ENCODE measurements at places on chromosomes 5 and 9.

DNA sequence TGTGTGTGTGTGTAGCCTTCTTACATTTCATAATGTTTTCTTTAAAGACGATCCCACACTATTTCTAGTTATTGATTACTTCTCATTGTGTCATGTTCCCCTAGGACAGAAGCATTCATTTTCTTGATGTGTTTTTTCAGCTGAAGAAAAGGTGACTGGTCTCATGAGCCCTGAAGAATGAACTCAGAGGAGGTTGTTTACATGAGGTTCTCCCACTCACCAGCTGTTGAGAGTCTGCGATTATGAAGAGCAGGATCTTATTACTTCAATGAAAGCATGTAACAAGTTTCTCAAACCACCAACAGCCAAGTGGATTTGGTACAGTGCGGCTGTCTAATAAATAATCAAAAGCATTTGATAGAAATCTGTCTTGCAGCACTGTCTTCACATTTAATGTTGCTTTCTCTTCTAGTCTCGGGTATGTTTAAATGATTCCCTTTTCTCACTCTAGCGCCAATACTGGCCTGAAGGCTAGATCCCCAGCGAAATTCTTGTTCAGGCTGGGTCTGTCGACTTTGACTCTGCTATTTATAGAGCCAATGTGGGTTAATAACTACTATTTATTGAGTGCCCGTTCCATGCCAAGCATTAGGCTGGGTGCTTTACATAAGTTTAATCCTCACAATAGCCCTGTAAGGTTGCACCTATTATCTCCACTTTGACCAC, 9.6 kb upstream of the FSD1L start:
- no peak for DNase-seq

- DNase-seq = no peak
Observed at GRCh38 chr9:2461892-2462291, 159.7 kb upstream of the VLDLR start.

DNA sequence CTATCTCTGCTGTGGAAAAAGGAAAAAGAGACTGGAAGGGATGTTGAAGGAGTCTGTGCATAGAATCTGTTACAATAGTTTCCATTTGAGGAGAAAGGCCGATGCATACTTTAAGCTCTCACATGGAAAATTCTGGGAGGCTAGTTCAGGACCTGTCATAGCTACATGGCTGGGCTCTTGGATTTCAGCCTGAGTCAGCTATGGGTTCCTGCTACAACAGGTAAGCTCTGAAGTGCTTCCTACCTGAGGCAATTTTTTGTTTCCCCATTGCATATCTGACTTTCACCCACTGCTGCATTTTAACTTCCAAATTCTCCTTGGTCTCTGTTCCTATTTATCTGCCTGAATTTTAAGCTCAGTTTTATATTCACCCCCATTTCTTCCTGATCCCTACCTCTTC, 310.7 kb downstream of the RAB3C start:
- DNase-seq = no peak

DNA sequence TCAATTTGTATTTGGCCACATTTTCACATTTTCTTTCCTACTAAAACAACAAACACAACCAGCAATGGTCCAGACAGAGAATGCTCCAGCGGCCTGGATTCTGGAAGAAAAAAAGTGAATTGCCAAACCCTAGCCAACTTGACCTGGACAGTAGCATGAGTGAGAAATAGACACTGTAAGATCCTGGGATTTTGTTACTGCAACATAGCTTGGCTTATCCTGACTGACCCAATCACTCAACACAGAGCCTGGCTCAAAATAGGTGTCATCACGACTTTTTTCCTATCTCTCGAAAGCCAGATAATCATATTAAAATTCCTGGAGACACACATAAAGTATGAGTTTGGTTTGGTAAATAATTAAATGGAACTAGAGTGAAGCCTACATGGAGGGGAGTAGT, 25.4 kb upstream of the MVB12B start:
- no peak for DNase-seq

GRCh38 chr5:113039934-113040285, 63.3 kb downstream of the DCP2 start:
- DNase-seq = no peak

GRCh38 chr5:76283670-76284069, 119.4 kb upstream of the IQGAP2 start:
- no peak for DNase-seq
